ENCODE measurements at places on chromosomes 2 and 18.

DNA sequence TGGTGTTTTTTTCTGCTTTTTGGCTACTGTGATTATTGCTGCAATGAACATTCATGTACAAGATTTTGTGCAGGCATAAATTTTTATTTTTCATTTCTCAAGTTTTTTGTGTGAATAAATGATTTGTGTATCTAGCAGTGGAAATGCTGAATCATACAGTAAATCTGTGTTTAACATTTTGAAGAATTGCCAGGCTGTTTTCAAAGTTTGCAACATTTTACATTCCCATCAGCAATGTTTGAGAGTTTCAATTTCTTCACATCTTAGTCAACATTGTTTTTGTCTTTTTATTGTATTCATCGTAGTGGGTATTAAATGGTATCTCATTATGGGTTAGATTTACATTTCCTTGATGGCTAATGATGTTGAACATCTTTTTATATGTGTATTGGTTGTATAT is 98.8 kb upstream of the RBMS1 start:
- no peak for DNase-seq

DNA sequence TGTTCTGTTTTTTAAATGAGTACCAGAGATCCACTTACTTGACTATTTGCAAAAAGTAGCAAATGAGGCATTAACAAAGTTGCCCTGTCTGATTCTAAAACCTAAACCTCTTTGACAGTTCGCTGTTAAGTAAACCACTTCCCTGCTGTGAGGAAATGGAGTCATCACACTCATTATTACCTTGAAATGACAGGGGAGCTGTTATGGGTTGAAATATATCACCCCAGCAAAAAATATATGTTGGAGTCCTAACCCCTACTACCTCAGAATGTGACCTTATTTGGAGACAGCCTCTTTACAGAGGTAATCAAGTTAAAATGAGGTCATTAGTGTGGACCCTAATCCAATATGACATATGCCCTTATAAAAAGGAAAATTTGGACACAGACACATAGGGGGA is 36.1 kb downstream of the DHRS9 start:
- DNase-seq, result no peak

DNA sequence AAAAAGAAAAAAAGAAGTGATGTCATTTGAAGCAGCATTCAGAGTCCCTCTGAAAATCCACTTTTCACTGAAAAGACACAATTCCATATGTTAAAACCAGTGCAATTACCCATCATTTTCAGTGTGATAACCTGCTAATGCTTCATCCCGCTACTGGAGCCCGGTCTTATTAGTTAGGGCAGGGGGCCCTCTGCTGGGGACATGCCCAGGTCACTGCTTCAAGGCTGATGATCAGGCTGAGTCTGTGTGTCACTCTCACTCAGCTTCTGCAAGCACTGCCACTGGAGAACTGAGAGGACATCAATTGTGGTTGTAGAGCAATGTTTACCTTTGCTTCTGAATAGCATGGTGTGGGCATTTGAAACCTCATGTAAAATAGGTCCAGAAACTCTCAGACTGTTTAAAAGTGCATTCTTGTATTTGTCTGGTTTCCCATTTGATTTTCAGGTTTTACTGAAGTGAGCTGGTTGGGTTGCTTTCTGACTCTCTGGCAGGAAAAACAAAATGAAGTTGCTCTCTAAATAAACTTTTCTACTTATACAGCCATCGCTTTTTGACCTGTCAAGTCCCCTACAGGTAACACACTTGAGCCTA is 49.2 kb upstream of the NXPH2 start:
- peak; percentile 57 for DNase-seq

- DNase-seq, result peak; percentile 15
These were observed 2.8 kb downstream of the NTSR2 start for GRCh38 chr2:11667194-11667593.

GRCh38 chr2:136638193-136638592 is 127.2 kb upstream of the THSD7B start:
- no peak for DNase-seq

GRCh38 chr2:199727801-199728200 is 123.2 kb downstream of the FTCDNL1 start:
- DNase-seq, result no peak
